Neuronal stem cell (in vitro differentiated cells): ENCODE measurements at places on chromosomes 6 and 20.

DNA sequence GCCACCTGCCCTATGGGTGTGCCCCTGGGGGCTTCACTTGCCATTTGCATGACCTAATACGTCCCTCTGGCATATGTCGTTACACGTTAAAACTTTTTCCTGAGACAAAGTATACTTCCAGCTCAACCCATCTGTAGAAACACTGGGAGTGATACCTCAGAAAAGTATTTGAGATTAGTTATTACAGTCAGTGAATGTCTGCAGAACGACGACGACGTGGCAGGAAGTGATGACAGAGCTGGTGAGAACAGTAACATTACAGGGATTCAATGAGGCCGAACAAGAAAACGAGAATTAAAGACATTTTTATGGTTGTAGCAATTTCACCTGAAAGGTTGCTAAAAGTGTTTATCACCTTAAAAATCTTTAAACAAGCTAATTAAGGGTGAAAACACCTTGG, 40.2 kb downstream of the SASH1 start:
- no peak for DNase-seq

GRCh38 chr6:5351552-5352210, 90.4 kb downstream of the FARS2 start:
- DNase-seq = no peak

GRCh38 chr6:44396968-44397367, 9.5 kb downstream of the CDC5L start:
- DNase-seq = no peak

DNA sequence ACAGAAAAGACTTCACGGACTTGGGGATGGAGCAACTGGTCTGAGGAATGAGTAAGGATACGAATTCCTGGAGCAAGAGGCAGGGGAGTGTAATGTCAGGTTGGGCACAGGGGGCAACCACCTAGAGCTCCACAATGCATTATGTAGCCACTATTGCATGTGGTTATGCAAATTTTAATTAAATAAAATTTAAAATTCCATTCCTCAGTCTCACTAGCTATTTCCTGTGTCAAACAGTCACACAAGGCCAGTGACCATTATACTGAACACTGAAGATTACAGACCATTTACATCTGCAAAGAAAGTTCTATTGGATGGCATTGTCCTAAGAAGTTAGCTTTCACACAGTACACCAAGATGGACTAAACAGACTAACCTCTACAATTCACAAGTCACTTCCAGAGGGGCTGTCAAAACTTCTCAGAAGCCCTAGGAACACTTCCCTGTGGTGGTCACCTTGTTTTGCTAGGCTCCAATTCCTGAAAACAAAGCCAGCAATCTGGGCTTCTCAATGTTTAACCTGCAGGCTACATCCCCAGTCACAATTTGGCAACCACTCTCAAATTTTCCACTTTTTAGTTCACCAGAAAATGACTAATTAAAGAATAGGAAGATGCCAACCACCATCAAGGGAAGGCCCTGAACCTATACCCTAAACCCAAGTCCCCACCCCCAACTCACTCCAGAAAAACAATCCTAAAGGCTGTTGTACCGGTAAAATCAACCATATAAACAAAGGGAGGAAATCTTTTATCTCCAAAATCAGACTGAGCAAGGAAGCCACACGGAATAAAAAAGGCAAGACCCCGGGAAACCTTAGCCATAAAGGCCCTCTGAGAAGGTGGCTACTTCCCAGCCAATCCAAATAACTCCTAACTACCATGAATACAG, 34.2 kb upstream of the C20orf203 start:
- DNase-seq = no peak

DNA sequence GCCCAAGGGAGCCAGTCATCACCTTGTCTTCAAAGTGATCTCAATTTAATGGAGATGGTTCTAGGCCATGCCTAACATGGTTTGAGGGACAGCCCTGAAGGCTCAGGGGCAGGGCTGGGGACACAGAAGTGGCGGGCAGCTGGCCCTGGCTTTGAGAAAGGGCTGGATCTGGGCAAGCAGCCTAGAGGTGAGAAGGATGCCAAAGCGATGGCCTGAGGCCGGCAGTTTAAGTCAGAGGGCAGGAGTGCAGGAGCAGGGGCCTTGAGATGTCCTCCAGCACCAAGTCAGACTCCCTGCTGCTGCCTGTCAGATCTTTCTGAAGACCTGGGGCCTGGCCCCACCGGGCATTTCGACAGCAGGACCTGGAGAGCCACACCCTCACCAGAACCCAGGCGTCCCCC, 28.4 kb upstream of the APMAP start:
- no peak for DNase-seq

- no peak for DNase-seq
Observed at GRCh38 chr6:89140347-89141156, 5.3 kb upstream of the PM20D2 start.

DNA sequence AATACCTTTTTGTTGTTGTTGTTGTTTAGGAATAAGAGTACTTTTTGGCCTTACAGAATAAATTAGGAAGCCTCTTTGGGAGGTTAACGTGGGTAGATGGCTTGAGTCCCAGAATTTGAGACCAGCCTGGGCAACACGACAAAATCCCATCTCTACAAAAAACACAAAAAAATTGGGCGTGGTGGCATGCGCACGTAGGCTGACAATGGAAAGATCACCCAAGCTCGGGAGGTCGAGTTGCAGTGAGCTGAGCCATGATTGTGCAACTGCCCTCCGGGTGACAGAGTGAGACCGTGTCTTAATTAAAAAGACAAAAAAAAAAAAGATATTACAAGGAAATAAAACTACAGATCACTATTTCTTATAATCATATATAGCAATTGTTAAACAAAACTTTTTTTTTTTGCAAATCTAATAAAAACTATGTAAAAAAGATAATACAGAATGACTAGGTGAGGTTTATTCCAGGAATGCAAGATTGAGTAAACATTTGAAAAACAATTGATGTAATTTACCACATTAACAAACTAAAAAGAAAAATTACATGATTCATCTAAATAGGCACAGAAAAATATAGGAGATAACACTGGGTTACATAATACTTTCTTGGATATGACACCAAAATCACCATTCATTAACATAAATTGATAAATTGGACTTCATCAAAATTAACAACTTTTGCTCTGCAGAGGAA, 43.6 kb upstream of the ASCC3 start:
- DNase-seq = no peak

GRCh38 chr20:37729452-37729851, 35.6 kb downstream of the CTNNBL1 start:
- DNase-seq = no peak

DNA sequence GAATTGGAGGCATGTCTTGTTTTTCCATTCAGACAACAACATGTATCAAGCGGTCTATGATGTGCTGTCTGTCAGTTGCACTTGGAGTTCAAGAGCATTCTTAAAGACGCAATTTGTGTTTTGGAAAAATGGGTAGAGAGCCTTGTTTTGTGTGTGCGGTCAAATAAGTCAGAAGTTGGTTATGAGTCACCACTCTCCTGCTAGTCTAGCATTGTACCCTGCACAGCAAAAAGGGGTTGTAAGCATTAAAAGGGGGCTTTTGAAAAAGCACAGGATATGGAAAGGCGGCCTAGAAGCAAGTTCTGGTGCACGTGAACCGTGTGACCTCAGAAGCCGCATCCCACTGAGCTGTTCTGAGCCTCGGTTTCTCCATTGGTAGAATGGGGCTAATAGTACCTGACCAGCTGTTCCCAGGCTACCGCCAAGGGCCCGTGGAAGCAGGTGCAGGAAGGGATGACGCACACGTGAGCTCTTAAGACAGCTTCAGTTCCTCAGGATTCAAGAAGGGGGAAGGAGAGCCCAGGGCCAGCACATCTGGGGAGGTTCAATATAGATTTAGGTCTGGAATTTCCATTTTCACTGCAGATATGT, 61.6 kb upstream of the SNX9 start:
- no peak for DNase-seq

GRCh38 chr6:128057946-128058345, 157.1 kb upstream of the THEMIS start:
- DNase-seq = no peak
